ENCODE measurements at places on chromosomes 6 and 20. TPM values are rescaled to one million over a fixed set of nuclear protein-coding genes. Genes with fewer than 3 reads are reported as not detected.

DNA sequence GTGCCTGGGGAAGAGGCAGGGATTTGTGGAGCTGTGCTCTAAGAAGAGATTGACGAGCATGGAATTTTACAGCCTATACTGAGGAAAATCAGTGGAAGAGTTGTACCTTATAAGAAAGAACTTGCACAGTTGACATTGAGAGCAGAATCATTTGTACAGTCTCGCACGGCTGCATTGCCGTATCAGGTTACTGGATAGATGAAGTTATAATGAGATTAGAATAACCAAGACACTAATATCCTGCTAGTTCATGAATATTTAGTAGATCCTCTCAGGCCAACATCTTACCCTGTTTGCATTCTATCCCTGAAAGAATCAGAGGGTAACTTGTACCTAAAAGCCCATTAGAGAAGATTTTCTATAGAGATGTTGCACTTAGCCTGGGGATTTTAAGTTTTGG is 447.1 kb downstream of the PREX1 start:
- no peak for ATAC-seq

GRCh38 chr6:47663462-47664216 is 34.7 kb upstream of the ADGRF4 start:
- no peak for ATAC-seq

MYO6 gene
- 12.7 TPM for total RNA-seq

- no peak for ATAC-seq
These were observed 488.3 kb downstream of the CDH26 start for GRCh38 chr20:60446267-60447111.

DNA sequence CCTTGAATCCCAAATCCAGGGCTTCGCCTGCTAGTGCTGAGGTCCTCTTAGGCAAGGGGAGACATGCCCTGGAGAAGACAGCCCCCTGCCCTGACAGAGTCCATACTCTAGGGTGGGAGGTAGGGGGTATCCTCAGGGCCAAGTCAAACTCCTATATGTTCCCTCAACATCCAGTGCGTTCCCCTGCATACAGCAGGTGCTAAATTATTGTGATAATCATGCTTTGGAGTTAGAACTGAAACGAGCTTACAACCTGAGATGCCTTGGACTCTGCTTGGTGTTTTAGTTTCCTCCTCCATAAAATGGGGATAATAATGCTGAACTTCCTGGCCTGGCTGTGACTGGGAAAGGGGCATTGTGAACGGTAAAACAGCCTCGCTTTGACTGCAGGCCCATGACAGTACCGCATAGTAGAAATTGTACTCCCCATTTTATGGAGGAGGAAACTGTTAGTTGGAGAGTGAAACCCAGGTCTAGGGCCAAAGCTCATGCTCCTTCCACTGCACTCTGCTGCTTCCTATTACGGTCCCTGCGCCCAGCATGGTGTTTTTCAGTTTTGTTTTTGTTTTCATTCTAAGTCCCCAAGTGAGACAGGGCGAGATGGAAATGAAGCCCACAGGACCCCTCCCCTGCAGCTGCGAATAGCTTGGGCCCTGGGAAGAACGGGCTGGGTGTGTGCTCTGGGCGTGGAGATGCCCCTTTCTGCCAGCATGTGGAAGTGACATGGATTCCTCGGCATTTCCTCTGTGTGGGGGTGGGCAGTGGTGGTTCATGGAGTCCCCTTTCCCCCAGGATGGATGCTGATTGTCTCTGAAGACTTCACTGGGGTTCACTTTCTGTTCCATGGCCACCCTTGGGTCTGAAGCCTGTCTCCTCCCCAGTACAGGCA is 162.5 kb downstream of the VEGFA start:
- ATAC-seq, result no peak

SLC22A7 gene
- not detected for total RNA-seq

DNA sequence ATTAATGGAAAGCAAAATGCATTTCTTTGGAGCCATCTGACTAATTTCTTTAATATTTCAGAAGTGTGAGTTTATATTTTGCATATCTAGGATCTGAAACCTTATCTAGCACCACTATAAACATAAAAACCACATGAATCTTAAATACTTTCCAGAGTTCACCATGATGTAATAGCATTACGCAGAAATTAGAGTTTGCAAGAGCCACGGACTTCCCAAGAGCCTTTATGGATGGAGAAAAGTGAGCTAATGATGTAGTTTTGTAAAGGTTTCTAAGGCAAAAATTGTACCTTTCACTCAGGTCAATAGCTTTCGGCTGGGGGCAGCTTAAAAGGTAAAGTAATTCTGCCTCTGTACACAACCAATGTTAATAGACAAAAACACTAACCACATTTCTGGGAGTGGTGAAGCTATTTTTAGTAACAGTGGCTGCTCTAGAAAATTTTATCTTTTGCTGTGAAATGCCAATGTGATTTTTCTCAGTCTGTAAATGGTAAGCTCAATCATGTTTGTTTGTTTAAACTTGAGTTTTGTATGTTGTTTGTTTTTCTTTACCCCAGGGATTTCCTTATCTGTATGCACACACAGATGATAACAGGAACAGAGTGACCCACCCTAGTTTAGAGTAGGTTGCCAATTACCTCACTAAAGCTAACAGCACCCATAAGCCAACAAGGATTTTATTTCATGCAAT is 80.5 kb downstream of the FILIP1 start:
- no peak for ATAC-seq

DNA sequence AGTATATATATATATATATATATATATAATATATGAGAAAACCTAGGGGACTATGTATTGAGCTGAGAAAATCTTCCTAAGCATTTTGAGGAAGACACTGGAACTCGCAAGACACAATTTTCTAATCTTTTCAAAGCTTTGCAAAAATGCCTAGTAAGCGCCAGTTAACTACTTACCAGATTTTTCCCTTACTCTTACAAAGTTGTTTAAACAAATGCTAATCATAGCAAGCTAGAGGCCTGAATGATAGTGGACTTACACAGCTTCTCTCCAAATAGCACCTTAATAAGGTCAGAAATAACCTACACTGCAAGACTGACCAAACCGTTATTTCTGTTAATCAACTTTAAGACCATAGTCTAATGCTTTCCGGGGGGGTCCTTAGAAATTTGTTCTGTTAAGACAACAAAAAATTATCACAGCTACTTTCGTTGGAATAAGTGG is 56.1 kb upstream of the HFE start:
- ATAC-seq, result no peak

GRCh38 chr20:48847498-48848205 is 19.9 kb upstream of the PREX1 start:
- ATAC-seq, result no peak

DNA sequence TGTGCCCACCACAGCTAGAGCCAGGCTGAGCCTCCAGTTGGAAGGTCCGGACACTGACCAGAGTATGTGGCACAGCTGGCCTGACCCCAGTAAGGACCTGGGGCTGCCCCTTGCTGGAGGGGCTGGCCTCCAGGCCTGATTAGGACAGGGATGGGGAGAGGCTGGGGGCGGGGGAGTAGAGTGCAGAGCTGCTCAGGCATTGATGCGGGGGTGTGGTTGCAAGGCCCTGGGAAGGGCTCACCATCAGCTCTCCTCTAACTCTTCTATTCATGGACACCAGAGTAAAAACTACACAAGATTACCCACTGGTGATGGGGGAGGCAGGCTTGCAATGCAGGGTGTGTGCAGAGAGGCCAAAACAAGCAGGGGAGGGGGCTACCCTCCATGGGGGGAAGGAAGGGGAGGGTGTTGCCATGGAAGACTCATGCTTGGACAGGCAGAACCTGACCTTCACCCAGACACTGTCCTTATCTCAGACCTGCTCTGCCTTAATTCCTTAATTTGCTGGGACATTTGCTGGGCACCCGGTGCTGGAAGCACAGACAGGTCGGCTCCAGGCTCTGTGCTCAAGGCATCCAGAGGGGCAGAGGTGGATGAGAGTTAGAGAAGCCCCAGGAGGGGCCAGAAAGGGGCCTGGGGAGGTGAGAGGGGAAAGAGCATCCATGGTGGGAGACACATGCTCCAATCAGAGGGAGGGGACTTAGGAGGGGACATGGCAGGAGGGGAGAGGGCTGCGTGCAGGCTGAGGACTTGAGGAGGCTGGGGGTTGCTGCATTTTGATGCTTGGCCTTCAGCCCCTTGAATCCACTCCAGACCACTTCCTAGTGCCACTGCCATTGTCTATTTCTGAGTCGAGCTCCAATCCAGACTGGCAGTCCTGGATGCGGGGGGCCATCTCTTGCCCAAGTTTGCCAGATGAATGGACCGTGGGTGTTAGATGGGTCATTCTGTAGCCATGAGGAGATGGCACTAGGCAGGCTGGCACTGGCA is 7.6 kb upstream of the EMILIN3 start:
- no peak for ATAC-seq

GRCh38 chr6:20900389-20901160 is 366.3 kb downstream of the CDKAL1 start:
- ATAC-seq, result no peak

SERPINB1 gene
- total RNA-seq, result 27.4 TPM

DNA sequence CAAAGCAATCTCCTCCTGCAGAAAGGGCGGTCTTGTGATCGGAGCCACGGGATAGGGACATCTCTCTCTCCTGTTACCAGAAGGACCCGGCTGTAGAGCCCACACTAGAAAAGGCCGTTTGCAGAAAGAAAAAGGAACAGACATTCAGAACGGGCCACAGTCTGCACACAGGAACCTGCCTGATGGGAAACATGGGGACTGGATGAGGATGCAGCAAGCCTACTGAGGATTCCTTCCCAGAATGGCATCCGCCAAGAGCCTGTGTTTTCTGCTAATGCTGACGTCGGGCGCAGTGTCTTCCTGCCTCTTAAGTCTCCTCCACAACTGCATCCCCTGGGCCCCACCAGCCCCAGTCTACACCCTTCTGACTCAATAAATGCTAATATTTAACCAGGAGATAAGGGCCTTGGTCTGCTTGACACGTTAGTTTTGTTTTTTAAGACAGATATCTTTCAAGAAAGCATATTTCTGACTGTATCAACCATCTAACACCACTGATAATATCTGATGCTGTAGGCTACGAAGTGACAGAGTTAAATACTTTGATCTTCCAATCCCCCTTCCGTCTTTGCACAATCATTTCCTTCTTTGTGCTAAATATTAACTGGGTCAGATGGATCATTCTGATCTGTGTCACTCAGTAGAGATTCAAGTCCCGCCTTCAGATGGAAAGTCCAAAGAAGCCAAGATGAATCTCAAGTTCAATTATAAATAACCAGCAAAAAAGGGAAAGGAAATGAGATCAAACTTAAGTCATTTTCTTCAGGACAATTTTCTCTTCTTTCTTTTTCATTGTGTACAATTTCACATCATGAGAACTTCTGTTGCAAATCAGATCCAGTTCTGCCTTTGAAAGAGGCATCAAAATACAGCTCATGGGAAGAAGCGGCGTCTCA is 20.7 kb downstream of the FAM50B start:
- no peak for ATAC-seq

PCK1 gene
- total RNA-seq, result 0.30 TPM

DNA sequence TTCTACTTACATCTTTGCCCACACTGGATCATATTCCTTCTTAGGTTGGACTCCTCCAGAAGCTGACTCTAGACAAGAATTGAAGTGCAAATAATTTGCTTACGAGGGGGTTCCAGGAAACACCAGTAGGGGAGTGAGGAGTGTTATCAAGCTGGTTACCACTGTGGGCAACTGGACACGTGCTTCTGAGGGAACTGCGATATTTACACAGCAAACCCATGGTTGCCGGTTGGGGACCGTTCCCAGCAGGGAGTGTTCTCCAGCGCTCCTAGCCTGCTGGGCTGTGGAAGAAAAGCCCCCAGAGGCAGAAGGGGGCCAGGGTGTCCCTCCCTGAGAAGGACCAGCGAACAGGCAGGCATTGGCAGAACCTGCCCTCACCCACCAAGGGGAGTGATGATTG is 21.7 kb downstream of the MDFI start:
- ATAC-seq, result no peak

- ATAC-seq, result no peak
These were observed 5.7 kb downstream of the MRPS26 start for GRCh38 chr20:3051385-3052019.

- ATAC-seq, result no peak
These were observed 347.7 kb downstream of the PRKN start for GRCh38 chr6:162379757-162380409.

DNA sequence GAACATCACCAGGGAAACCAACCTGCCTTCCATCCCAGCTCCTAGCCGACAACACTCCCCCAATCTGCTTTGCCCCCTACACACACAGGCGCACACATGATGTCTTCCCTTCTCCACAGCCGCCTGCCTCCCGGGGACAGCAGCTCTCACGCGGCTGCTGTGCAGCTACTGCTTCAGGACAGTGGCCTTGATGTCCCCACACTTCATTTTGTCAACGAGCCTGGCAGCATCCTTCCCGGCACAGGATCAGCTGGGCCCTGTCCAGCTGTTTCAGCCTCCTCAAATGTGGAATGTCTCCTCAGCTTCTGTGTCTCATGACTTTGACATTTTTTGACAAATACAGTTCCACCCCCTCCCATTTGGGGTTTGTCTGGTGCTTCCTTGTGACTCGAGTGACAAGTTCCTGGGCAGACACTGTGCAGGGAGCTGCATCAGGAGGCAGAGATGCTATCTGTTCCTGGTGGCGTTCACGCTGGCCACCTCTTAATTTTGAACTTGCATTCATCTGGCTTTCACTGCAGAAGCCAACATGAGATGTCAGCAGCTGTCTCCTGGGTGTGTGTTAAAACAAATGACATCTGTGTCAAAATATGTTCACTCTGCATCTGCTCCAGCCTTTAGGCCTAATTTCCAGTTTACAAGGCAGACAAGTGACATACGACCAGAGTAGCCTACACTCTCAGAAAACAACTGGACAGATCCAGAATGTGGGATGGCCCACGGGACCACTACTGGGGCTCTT is 57.2 kb downstream of the GINS1 start:
- no peak for ATAC-seq

AGER gene
- total RNA-seq, result 1.4 TPM

DNA sequence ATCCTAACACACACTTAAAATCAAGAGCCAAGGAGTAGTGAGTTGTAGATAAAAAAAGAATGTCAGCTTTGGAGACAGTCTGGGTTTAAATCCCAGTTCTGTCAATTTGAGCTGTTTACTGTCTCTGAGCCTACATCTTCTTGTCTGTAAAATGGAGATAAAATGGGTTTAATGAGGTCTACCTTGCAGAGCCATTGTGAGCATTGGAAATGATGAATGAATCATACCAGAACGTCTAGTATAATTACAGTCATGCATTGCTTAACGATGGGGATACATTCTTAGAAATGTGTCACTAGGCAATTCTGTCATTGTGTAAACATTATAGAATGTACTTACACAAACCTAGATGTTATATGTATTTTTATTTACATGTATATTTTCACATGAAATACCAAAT is 17.6 kb upstream of the SGK2 start:
- no peak for ATAC-seq

- no peak for ATAC-seq
These were observed 130.9 kb downstream of the CARMIL1 start for GRCh38 chr6:25410102-25410501.

GRCh38 chr6:33853026-33853425 is 49.2 kb upstream of the MLN start:
- no peak for ATAC-seq

DNA sequence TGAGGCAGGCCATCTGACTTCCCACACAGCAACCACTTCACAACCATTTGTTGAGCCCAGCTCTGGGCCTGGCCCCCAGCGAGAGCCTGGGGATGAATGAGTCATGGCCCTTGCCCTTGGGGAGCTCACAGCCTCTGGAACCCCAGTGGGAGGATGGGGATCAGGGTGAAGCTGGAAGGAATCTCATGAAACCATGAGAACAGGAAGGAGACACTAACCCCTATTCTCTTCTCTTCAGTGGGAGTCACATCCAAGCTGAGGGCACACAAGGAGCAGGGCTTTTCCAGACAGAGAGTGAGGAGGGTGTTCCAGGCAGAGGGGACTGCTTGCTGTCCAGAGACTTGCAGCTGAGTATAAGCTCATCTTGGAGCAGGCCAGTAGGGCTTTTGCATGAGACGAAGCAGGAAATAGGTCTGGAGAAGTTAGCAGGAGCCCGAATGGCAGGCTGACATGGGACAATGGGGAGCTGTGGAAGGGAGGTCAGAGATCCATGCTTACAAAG is 7.5 kb downstream of the FOXS1 start:
- ATAC-seq, result no peak
